NCI-H2171 treated with DMSO at 0.1 percent for 48 hours (cell line): ENCODE measurements at places on chromosomes 5 and 9.
A peak's percentile ranks its signal among the peaks of the same experiment; 100 is the strongest.

GRCh38 chr5:180519098-180519497 lies 24.9 kb downstream of the CNOT6 start:
- no peak for DNase-seq

GRCh38 chr9:8799206-8799605 lies 999.6 kb upstream of the DMAC1 start:
- no peak for DNase-seq

- DNase-seq, result no peak
Measured at GRCh38 chr9:125511789-125512660, 195.0 kb downstream of the MAPKAP1 start.

GRCh38 chr9:136007276-136007933 lies 46.2 kb upstream of the UBAC1 start:
- no peak for DNase-seq

GRCh38 chr5:157761690-157762621 lies 18.4 kb downstream of the LSM11 start:
- peak; percentile 78 for DNase-seq
